ENCODE measurements at places on chromosomes 5 and 9.

- DNase-seq: no peak
Observed at GRCh38 chr5:109469896-109470662, 60.3 kb upstream of the PJA2 start.

DNA sequence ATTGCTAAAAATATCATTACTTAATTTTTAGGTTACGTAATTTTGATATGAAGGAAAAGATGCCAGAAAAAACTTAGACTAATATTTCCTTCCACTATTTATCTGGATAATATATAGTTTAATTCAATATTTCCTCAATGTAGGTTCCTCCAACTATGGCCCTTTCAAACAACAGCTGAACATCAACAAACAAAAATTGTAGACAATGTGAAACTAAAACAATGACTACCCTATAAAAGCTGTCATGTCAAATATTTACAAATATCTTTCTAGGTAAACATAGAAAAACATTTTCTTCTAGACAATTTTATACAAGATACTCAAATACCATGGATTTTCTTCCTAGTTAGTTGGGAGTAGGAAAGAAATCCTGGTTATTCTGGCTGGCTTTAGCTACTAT, 16.9 kb downstream of the ELOVL7 start:
- no peak for DNase-seq

GRCh38 chr5:124783794-124784193, 37.4 kb upstream of the ZNF608 start:
- peak; percentile 84 for DNase-seq

DNA sequence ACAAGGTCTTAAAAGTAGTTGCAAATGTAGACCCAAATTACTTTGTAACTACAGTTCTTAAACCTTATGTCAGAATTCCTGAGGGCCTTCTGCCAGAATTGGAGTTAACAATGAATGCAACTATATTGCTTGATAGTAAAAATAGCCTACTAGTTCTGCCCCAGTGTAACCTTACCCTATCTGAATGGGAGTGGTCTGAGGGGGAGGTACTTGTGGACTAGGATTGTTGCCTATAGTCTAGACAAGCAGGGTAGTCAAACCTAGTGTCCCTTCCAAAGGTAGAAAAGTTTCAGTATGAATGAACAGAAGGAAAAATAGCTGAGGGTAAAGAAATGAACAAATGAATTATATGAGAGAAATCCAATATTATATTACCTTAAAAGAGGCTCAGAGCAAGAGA, 242.2 kb downstream of the PJA2 start:
- DNase-seq: no peak

DNA sequence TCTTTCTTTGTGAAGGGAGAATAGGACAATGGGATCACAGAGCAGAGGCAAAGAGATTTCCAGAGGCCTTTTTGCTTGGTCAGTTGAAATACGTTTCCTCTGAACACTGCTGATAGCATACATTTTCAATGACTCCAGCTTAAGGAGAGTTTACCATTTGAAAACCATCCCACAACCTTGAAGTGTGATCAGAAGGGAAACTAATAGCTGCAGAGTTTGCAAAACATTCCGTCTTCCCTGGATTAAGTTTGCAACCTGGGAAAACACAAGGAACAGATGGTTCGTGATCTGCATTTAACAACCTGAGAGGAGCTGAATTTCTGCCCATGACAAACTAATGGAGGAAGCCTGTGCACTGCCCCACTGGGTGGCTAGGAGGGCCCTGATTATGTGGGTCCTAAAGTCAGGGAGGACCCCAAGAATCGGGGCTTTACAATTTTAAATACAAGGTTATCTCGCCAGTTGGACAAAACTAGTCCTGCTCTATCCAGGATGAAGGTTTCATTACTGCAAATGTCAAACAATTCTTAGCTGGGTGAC, 35.6 kb downstream of the MTX3 start:
- DNase-seq: no peak

GRCh38 chr5:53472720-53473510, 7.5 kb upstream of the FST start:
- no peak for DNase-seq

GRCh38 chr9:75183306-75183705, 95.0 kb downstream of the OSTF1 start:
- DNase-seq: no peak

- no peak for DNase-seq
Observed at GRCh38 chr9:82920154-82920553, 142.8 kb downstream of the RASEF start.

DNA sequence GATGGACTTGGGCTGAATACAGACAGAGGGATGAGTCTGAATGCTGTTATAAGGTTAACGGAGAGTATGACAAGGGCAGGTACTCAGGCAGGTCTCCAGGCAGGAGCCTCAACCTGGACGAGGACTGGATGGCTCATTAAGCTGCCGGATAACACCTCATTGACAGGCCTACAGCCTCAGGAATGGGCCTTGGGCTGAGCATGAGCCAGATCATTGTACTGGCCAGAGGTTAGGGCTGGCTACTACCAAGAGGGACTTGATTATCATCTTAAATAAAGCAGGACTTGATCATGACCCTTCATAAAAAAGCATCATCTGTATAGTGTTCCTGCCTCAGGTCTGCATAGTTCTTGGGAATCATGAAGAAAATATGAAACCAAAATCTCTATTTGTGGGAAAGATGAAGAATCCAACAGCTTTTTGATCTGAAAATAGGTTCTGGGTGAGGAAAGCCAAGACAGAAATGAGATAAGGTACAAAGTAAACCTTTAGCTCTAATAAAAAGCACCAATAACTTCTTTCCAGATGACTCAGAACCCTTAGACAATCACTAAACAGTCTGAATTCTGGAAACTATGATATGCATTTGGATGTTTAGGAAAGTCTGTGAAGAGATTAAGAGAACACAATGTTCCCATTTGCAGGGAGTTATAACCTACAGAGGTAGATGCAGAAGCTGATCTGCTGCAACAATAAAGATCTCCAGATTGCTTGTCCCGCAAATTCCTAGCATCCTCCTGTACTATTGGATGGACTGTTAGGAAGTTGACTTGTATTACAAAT, 343.1 kb downstream of the CTNND2 start:
- no peak for DNase-seq

GRCh38 chr5:38926121-38926520, 80.3 kb downstream of the OSMR start:
- no peak for DNase-seq

DNA sequence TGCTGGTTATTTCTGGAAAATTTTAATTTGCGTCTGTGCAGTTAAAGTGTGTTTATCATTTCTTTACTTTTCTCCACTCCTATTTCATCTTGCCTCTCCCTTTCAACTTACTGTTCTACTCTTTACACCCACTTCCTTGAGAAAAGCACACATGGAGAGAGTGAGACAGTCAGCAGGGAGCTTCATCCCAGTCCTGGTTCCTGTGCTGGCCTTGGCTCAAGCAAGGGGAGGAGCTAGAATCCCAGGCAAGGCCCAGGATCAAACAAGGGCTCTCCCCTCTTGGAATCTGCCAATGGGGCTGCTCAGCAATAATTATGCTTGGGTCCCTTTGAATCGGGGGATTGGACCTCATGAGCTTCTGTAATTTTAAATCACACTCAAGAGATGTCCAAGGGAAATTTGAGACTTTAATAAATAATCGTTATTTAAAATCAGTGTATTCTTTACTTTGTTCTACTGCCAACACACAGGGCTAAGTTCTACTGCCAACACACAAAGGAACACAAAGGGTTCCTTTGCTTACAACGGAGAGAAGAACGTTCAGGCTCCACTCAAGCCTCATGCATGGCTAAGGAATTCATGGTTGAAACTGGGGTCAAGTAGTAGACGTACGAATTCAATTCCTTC, 439.3 kb upstream of the DAB2 start:
- no peak for DNase-seq

- DNase-seq: peak; percentile 8
Observed at GRCh38 chr5:101080462-101081240, 177.6 kb upstream of the ST8SIA4 start.

GRCh38 chr5:33049298-33049697, 338.2 kb downstream of the NPR3 start:
- peak; percentile 28 for DNase-seq

- DNase-seq: no peak
Observed at GRCh38 chr5:126746290-126746689, 30.6 kb upstream of the LMNB1 start.

DNA sequence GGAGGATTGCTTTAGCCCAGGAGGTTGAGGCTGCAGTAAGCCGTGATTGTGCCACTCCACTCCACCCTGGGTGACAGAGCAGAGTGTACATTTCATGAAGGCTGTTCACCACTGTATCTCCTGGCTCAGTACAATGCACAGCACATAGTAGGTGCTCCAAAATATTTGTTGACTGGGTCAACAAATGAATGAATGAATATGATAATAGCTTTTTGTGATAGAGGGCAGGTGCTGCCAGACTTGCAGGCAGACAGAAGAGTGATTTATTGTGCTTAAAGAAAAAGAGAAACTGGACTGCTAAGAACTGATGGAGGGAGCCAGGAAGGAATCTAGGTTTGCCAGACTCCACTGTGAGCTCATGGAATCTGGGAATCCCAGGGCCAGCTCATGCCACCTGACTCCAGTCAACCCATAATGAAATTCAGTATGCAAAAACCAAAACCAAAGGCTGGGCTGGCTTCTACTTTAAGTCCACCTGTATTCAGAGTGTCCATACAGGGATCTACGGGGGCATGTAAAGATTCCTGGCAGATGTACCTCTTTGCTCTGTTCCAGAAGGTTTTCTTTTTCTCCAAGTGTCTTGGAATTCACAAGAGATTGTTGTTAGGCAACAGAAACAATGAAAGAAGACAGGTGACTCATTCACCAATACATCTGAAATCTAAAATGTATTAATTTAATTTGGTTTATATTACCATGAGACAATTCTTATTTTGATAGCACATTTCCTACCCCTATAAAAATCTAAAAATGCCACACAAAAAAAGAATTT, 15.5 kb upstream of the CTNNA1 start:
- DNase-seq: peak; percentile 60

DNA sequence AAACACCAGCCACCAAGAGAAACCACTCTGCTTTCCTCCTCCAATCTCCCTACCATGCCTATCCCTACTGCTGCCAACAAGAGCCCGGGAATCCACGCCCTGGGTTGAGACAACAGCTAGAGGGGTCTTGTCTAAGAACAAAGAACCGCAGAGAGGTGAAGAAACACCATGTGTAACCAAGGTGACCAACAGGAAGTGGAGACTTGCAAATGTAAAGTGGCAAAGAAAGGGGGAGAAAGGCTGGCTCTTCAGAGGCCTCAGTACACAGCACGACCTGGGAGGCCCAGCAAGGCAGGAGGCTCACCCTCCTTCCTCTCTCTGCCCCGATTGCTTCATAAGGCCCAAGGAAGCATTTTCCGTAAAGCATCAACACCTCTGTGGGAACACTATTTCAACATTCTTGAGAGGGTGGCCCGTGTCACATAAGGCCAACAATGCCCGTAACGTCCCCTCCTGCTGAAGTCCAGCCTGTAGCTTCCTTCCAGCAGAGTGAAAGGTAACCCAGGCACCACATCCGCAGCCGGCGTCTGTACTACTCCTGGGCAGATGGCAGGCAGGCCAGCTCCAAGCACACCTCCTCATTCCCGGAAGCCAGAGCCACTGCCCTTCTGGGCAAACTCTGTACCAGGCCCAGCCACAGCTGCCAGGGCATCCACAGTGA, 18.3 kb downstream of the CCNJL start:
- DNase-seq: no peak

DNA sequence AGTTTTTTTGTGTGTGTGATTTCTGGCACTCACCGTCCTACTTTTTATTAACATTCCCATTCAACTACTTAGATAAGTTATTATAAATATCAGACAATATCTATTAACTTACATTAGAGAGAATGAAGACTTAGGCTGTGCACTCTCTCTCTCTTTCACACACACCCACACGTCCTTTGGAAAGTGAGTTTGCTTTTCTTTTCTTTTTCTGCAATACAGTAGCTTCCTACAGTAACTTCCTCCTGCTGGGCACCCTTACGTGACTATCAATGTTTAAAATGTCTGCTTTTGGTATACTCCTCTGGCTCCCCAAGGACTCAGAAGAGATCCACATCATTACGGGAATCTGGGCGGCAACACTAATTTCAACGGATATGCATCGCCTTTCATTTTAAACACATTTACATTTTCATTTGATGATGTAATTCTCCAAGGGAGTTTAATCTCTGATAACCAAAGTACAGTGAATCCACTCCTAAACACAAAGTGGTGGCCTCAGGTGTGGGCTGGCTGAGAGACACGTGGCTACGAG, 179.5 kb downstream of the MAPKAP1 start:
- DNase-seq: no peak

- DNase-seq: peak; percentile 38
Observed at GRCh38 chr5:176543428-176544182, 5.5 kb upstream of the CDHR2 start.

- no peak for DNase-seq
Observed at GRCh38 chr9:93303806-93304573, 120.1 kb downstream of the WNK2 start.

- peak; percentile 13 for DNase-seq
Observed at GRCh38 chr5:159947708-159948358, 31.6 kb downstream of the ADRA1B start.

- no peak for DNase-seq
Observed at GRCh38 chr5:122697191-122697590, 77.7 kb upstream of the SNX2 start.

GRCh38 chr9:35686222-35687203, 3.2 kb downstream of the TPM2 start:
- peak; percentile 35 for DNase-seq

GRCh38 chr5:97547999-97548738, 365.1 kb upstream of the RIOK2 start:
- no peak for DNase-seq

DNA sequence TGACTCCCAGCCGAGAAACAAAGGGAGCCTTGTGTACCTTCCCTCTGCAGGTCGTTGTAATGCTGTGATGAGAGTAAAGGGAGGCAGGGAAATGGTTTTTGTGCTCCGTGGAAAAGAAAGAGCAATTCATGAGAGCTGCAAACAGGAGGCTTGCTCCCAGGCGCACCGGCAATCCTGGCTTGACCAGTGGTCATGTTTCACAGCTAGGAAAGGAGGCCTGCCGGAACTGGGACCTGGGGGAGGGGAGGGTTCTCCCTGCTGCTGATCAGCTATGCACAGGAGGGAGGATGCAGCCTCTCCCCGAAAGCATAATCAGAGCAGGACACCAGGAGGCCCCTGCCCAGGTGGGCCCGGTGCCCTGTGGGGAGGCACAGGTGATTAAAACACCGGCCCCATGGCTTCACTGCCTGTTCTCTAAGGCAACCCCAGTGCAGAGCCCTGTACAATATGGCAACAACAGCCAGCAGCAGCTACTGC, 131.3 kb downstream of the ZDHHC21 start:
- no peak for DNase-seq

- peak; percentile 2 for DNase-seq
Observed at GRCh38 chr5:67878933-67879332, 336.6 kb upstream of the PIK3R1 start.

GRCh38 chr5:138611678-138612218, 36.5 kb upstream of the HSPA9 start:
- no peak for DNase-seq

GRCh38 chr5:109878887-109879286, 189.2 kb downstream of the MAN2A1 start:
- DNase-seq: no peak

- no peak for DNase-seq
Observed at GRCh38 chr9:6758498-6759184, 868 bp downstream of the KDM4C start.
